ENCODE measurements at places on chromosomes 11 and 22.

DNA sequence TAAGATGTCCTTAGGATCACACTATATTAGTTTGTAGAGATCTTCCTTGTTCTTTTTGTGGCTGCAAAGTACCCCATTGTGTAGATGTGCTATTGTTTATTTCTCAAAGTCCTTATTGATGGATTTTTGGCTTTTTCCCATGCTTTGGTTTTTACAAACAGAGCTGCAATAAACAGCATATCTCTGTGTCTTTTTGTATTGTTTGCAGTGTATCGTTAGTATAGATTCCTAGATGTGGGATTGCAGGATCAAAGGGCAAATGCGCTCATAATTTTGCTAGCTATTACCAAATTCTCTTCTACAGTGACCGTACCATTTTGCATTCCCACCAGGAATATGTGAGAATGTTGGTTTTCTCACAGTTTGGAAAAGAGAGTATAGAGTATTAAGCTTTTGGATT lies 27.5 kb upstream of the FTH1 start:
- no peak for DNase-seq

- no peak for DNase-seq
Observed at GRCh38 chr22:49867303-49868265, 13.9 kb downstream of the ZBED4 start.

DNA sequence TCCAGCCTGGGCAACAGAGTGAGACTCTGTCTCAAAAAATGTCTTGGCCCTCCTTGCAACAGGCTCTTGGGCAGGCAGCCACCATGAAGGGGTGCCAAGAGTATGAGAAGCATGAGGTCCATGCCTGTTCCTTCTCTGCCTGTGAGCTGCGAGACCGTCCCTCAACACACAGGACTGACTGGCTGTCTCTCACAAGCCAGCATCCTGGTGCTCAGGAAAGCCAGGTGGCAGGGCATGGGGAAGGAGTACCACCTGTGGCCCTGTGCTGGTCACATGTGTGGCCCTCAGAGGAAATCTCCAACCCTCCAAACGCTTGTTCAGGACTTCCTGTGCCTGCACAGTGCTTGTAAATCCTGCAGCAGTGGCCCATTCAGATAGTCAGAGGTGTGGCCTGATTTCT lies 83.2 kb downstream of the ATXN10 start:
- DNase-seq: no peak

DNA sequence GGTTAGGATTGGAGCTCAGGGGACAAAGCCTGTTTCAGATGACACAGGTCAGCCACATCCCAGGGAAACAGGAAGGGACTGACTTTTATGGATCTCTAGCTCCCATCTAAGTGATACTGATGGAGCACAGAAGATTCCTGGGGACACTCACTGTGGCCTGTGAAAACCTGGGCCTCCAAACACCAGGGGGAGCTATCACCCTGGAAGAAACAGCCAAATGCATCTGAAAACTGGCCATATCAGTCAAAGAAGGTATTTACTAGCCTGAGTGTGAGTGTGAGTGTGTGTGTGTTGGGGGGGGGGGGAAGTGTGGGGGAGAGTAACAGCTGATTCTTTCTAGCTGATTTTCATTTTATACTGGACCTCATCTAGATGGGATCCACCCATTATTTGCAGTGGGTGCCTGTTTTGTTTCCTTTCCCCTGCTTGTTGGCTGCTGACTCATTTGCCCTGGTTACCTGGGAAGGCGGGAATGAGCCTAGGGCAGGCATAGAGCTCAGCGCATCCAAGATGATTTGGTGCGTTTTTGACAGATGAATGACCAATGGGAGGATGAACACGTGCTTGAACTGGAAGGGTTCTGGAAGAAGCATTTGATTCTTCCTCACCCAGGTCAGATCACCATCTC lies 284.0 kb downstream of the KIRREL3 start:
- DNase-seq: no peak

GRCh38 chr11:125078516-125079140 lies 15.5 kb downstream of the SLC37A2 start:
- DNase-seq: no peak

- no peak for DNase-seq
Observed at GRCh38 chr11:120208001-120208441, 2.8 kb upstream of the OAF start.

DNA sequence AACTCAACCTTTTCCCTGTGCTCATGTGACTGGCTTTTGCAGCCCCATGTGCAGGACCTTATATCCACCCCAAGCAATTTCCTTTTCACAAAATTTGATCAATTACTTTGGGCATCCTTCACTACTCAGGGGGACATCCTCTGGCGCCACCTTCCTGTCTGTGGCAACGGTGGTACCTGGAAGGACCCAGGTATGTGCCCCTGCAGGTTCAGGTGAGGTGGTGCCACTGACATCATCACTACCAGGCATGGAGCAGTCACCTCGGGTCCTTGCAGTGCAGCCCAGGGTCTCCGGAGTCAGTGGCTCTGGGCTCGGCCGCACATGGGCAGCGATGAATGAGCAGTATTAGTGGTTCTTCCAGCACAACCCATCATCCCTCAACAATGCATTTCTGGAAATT lies 37.7 kb upstream of the B3GAT1 start:
- DNase-seq: no peak

- no peak for DNase-seq
Observed at GRCh38 chr11:127304634-127305033, 304.1 kb upstream of the KIRREL3 start.

- DNase-seq: no peak
Observed at GRCh38 chr11:7060868-7061267, 27.9 kb upstream of the RBMXL2 start.

DNA sequence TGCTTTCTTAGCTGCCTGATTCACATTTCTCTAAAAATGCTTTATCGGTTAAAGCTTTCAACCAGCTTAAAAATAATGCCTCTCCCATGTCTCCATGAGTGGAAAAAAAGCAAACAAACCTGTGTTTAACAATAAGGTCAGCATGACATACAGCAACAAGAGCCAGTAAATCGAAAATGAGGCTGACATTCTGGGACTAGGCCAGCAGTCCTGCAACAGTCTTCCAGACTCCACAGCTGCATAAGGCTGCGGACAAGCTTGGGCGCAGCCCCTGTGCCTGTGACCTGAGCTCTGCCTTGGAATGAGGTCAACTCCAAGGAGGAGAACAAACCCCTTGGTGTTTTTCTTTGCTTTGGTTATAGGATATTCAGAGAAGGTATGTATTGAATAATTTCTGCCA lies 95.5 kb downstream of the PGR start:
- no peak for DNase-seq

- DNase-seq: no peak
Observed at GRCh38 chr22:32644252-32645100, 157.0 kb upstream of the TIMP3 start.

- DNase-seq: no peak
Observed at GRCh38 chr11:35153280-35153679, 14.3 kb downstream of the CD44 start.

GRCh38 chr22:27134315-27134701 lies 476.9 kb downstream of the MIAT start:
- no peak for DNase-seq

- DNase-seq: no peak
Observed at GRCh38 chr11:33315822-33316221, 58.6 kb downstream of the HIPK3 start.

- DNase-seq: no peak
Observed at GRCh38 chr11:46846510-46846830, 390 bp upstream of the CKAP5 start.

GRCh38 chr11:788953-789940 lies 643 bp downstream of the CEND1 start:
- DNase-seq: no peak

DNA sequence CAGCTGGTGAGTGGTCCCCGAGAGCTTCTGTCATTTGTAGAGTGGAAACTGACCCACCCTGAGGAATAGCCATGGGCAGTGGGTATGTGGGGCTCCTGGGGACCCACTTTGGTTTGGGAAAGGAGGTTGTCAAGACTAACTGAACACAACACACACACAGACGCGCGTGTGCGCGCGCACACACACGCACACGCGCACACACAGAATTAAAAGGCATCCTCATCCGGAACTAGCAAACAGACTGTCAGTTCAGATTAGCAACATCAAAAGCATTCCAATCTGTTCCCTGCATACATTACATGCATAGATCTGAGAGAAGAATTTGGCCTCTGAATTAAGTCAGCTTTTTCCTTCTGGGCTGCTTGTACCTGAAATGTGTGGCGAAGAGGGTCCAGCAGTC lies 284.7 kb downstream of the ST3GAL4 start:
- no peak for DNase-seq

DNA sequence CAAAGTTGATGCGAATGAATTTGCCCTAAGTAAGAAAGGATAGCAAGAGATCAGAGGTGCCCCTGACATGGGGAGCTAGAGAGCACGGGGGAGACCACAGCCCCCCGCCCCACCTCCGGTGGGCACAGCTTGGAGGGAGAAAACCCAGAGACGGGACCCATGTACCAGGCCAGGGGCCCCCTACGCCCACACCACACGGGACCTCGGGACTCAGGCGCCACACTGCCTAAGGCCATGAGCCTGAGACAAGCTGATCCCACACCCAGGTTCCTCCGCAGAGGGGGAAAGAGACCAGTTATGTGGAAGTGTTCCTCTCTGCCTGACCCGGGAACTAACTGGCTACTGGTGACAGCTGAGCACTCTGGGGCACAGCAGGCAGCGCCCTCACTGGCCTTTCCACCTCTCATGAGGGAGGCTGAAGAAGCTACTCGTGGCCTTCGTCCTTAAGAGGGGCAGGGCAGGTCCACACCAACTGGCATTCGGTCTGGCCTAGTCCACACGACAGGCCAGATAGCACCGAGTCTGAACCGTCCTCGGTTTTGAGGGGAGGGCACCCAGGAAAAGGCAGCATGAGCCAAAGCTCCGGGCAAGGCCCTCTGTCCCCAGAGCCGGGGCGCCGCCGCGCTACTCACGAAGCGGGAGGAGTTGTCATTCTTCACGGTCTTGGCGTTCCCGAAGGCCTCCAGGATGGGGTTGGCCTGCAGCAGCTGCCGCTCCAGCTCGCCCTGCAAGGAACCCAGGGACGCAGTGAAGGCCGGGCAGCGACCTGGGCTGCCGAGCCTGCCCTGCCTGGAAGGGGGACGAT lies 65.8 kb downstream of the MYH9 start:
- DNase-seq: no peak

GRCh38 chr22:22446517-22446916 lies 62.0 kb downstream of the ZNF280B start:
- DNase-seq: no peak

GRCh38 chr22:17222503-17222902 lies 3.3 kb upstream of the ADA2 start:
- no peak for DNase-seq

DNA sequence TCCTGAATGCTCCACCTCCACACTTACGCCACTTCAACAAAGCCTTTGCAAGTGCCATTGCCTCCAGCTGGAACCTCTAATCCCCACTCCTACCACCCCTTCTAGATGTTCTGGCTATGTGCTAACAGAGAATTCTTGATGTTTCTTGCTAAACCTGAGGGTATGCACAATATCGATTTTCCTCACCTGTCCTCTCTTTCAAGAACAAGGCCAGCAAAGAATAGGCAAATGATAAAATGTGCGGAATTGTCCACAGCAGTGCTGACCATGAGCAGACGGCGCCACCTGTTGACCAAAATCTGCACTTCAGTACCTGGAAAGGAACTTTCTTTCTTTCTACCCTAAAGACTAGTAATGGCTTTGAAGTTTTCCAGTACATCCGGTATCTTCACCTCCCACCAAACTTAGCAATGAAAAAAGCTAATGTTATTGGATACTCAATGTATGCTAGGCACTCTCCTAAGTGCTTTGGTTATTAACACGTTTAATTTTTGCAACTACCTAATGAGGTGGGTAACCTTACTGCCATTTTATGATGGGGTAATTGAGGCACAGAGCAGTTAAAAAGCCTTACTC lies 3.4 kb downstream of the TIMM10 start:
- DNase-seq: peak; percentile 50

DNA sequence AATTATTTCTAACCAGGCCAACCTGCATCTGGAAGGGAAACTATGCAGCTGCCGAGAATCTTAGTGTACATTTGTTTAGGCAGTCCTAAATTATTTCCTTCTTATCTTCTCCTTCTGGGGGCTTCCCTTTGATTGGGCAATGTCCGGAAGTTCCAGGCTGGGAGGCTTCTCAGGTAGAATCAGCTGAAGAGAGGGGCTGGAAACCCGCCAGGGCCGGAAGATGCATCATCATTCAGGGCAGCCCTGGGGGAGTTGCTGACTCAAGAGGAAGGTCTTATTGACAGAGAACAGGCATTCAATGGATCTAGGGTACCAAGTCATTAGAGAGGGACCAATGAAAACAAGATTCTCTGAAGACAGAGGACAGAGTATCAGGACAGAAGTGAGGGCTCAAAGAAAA lies 150.7 kb downstream of the BLID start:
- no peak for DNase-seq

DNA sequence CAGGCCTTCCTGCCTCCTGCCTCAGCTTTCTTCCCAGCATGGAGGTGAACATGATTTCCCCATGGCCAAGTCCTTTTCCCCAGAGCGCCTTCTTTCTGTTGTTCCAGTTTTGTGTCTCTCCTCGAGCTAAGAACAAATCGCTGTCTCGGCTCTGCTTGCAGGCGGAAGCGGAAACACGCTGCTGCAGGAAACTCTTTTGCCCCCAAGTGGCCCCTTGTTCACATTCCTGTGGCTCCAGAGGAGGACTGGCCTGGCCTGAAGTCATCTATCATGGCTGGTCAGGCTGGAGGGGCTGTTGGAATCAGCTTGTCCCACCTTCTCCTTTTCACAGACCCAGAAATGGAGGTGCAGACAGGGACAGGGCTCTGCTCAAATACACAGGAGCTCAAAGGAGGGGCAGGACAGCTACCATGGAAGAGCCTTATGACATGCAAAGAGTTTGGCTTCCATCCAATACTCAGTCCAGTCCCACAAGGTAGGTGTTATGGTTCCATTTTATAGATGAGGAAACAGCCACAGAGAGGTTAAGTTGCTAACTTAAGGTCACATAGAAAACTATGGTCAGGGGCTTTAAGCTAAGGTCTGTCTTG lies 182.2 kb upstream of the SYT13 start:
- no peak for DNase-seq

- DNase-seq: no peak
Observed at GRCh38 chr11:62652161-62653006, 718 bp downstream of the INTS5 start.

DNA sequence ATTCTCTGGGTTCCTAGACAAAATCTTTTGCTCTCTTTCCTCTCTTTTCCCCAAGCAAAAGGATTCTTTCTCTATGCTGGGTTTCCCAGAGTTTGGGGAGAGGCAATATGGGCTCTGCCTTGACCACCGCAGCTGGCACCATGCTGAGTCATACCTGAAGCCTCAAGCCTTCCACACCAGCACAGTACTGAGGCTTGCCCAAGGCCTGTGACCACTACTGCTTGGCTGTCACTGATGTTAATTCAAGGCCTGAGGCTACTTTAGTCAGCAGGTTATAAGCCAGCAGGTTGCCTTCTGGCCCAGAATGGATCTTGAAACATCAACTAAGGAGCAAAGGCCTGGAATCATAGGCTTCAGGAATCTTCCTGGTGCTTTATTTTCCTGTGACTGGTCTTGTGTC lies 185.3 kb downstream of the DYNC2H1 start:
- DNase-seq: no peak

- DNase-seq: no peak
Observed at GRCh38 chr22:32725369-32725988, 76.0 kb upstream of the TIMP3 start.

- DNase-seq: no peak
Observed at GRCh38 chr11:69569306-69570200, 71.4 kb upstream of the CCND1 start.

- no peak for DNase-seq
Observed at GRCh38 chr11:130145975-130146776, 13.4 kb upstream of the ST14 start.

- no peak for DNase-seq
Observed at GRCh38 chr22:35376728-35377472, 4.0 kb upstream of the HMOX1 start.

GRCh38 chr11:125959511-125959910 lies 13.7 kb downstream of the VSIG10L2 start:
- no peak for DNase-seq
